ENCODE measurements at places on chromosomes 12 and 14.

GRCh38 chr12:80040075-80040738 is 59.1 kb upstream of the OTOGL start:
- no peak overlapping the region for H3K27ac ChIP-seq
- H3K4me1 ChIP-seq = no peaks in the 10 kb centered on the region
- no peaks in the 10 kb centered on the region for H3K27me3 ChIP-seq

DNA sequence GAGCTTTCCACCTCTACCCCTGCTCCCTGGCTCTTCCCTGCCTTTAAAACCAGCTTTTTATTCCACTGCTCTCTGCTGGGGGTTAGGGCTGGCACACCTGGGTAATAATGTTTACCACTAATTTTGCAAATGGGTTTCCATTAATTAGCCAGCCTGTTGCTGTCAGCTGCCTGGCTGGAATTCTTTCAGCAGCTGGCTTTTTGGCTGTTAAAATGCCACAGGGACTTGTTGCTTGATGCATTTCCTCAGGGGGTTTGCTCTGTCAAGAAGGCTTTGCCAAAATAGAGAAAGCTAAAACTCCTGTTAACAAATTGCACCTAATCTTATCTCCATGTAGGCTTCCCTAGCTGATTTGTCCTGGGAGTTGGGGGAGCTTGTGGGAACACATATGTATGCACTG is 51.8 kb upstream of the PSMC1 start:
- no peaks in the 10 kb centered on the region for H3K27me3 ChIP-seq
- no peak overlapping the region for H3K27ac ChIP-seq
- H3K4me3 ChIP-seq = no peak overlapping the region
- H3K36me3 ChIP-seq = no peaks in the 10 kb centered on the region
- DNase-seq = no peak

DNA sequence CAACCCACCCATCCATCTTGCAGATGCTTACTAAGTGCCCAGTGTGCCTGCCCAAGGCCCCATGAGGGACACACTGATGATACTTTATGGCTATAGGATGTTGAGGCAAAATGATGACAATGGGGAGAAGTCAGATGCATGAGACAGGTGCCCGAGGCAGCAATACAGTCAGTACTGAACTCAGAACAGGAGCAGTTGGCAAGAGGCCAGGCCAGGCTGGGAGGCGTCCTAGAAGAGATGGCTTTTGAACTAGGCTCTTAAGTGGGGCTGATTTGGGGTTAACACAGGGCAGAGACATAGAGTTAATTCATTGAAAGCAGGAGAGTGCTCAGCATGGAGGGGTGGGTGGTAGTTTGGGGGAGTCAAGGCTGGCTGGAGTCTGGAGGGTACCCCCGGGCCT is 15.6 kb downstream of the PLBD2 start:
- H3K27me3 ChIP-seq = no peaks in the 10 kb centered on the region
- DNase-seq = no peak
- no peaks in the 10 kb centered on the region for H3K4me1 ChIP-seq

- no peak for DNase-seq
- no peaks in the 10 kb centered on the region for H3K36me3 ChIP-seq
- H3K4me1 ChIP-seq = peaks cover 61% of the 10 kb centered on the region
- H3K27me3 ChIP-seq = no peaks in the 10 kb centered on the region
- H3K27ac ChIP-seq = no peak overlapping the region
Observed at GRCh38 chr14:91111443-91111842, 2.4 kb upstream of the DGLUCY start.

- no peak overlapping the region for H3K27ac ChIP-seq
- H3K4me3 ChIP-seq = no peak overlapping the region
- no peak for DNase-seq
- peaks cover 26% of the 10 kb centered on the region for H3K27me3 ChIP-seq
Observed at GRCh38 chr12:114679942-114680341, 4.0 kb downstream of the TBX3 start.

GRCh38 chr12:66739940-66740651 is 61.2 kb upstream of the GRIP1 start:
- H3K4me1 ChIP-seq = no peaks in the 10 kb centered on the region
- H3K27ac ChIP-seq = no peak overlapping the region
- no peak for DNase-seq
- no peaks in the 10 kb centered on the region for H3K36me3 ChIP-seq
- H3K4me3 ChIP-seq = no peak overlapping the region

- DNase-seq = no peak
- H3K36me3 ChIP-seq = no peaks in the 10 kb centered on the region
- H3K4me1 ChIP-seq = no peaks in the 10 kb centered on the region
- H3K4me3 ChIP-seq = no peak overlapping the region
- no peak overlapping the region for H3K27ac ChIP-seq
Observed at GRCh38 chr12:115338566-115339294, 654.8 kb upstream of the TBX3 start.

DNA sequence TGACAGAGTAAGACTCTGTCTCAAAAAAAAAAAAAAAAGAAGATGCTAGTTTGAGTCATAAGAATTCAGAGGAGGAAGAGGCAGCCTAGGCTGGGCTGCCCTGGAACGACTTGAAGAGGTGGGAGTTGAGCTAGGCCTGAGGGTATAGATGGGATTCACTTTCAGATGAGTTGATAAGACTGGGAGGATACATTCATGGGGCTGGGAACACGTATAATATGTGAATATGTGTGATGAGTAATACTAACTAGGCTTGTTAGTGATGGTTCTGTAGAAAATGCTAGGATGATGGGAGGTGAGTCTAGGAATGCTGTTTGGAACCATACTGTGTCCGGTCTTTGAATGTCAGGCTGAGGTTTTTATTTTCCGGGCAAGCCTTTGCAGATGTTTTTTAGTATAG is 9.0 kb downstream of the PLEKHA5 start:
- H3K27ac ChIP-seq = no peak overlapping the region
- H3K36me3 ChIP-seq = no peaks in the 10 kb centered on the region
- no peaks in the 10 kb centered on the region for H3K27me3 ChIP-seq
- no peak overlapping the region for H3K4me3 ChIP-seq

- peaks cover 81% of the 10 kb centered on the region for H3K4me1 ChIP-seq
- H3K27ac ChIP-seq = peak overlapping the region; percentile 47
- DNase-seq = no peak
- peak overlapping the region; percentile 2 for H3K4me3 ChIP-seq
Observed at GRCh38 chr12:120538281-120539156, 4.4 kb downstream of the RNF10 start.

- H3K36me3 ChIP-seq = no peaks in the 10 kb centered on the region
- H3K4me1 ChIP-seq = peaks cover 17% of the 10 kb centered on the region
- H3K27me3 ChIP-seq = no peaks in the 10 kb centered on the region
- no peak for DNase-seq
Observed at GRCh38 chr14:67240168-67240932, 885 bp upstream of the PALS1 start.

DNA sequence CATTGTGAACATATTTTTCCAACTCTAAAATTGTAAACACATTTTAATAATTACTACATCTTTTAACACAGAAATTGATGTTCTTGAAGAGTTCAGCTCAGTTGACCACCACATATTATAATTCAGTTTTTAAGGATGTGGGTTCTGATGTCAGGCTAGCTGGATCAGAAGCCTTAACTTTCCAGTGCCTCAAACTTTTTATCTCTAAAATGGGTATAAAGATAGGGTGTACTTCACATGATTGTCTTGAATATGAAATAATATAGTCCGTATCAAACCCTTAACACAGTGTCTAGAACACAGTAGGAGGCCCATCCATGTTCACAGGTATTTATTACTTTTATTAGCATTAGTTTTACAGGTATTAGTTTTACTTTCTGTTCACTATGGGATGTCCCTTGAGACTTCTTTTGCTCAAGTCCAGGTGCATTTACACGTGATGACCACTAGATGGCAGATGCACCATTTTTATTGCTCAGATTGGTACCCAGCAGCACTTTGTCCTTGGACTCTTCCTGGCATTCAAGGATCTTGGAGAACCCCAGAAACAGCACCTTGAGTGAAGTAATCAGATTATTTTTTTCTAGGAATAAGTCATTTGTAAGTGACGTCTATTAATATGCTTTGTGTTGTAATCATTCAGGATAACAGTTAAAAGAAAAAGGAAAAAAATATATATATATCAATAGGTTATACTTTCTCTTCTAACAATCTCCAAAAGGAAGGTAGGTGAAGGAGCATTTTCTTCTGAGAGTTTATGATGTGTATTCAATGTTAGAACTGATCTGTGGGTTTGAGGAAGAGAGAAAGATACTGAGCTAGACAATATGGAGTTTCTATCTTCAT is 580.2 kb downstream of the ETNK1 start:
- H3K27me3 ChIP-seq = no peaks in the 10 kb centered on the region
- peak; percentile 33 for DNase-seq
- no peak overlapping the region for H3K4me3 ChIP-seq
- no peak overlapping the region for H3K27ac ChIP-seq

- no peaks in the 10 kb centered on the region for H3K27me3 ChIP-seq
- H3K4me1 ChIP-seq = no peaks in the 10 kb centered on the region
- H3K4me3 ChIP-seq = no peak overlapping the region
Observed at GRCh38 chr12:28144532-28144931, 45.7 kb upstream of the CCDC91 start.

DNA sequence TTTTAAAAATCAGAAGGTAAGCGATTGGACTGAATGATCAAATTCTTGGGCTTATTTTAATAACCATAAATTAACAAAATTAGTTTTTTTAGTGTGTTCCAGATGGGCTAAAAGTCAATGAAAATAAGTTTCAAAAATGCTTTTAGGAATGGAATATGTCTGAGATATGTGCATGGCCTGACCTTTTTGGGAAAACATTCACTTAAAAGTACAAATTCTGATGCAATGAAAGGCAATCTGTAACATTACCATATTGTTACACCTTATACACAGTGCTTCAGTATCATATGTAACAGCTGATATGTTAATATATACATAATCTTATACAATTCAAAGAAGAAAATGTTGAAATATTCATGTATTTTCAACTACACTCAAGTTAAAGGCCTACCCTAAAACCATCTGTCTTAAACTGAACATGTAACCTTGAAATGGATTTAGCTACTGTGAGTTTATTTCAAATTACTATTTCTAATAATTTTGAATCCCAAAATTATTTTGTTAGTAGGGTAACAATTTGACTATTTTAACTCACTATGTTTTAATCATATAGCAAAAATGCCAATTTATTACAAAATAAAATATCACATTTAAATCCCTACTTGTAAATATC is 84.8 kb downstream of the EEA1 start:
- no peaks in the 10 kb centered on the region for H3K27me3 ChIP-seq
- no peak overlapping the region for H3K4me3 ChIP-seq
- DNase-seq = no peak
- H3K36me3 ChIP-seq = no peaks in the 10 kb centered on the region
- no peak overlapping the region for H3K27ac ChIP-seq
- H3K4me1 ChIP-seq = no peaks in the 10 kb centered on the region

GRCh38 chr14:23610815-23611289 is 25.3 kb upstream of the DHRS2 start:
- H3K36me3 ChIP-seq = no peaks in the 10 kb centered on the region
- no peak overlapping the region for H3K4me3 ChIP-seq
- H3K27ac ChIP-seq = peak overlapping the region; percentile 20

- no peaks in the 10 kb centered on the region for H3K36me3 ChIP-seq
- H3K4me3 ChIP-seq = no peak within 1 kb of the TSS
- no peak within 1 kb of the TSS for H3K27ac ChIP-seq
- peaks cover 4% of the 10 kb centered on the region for H3K4me1 ChIP-seq
- H3K27me3 ChIP-seq = peaks cover 14% of the 10 kb centered on the region
Observed at GRCh38 chr14:71932229-71932981, at the start of gene RGS6. TSS of gene RGS6 (plus strand) at chr14:71932429.

GRCh38 chr12:14773685-14774073 is 29.6 kb downstream of the WBP11 start:
- H3K27me3 ChIP-seq = no peaks in the 10 kb centered on the region
- peak overlapping the region; percentile 80 for H3K4me3 ChIP-seq
- H3K4me1 ChIP-seq = peaks cover 43% of the 10 kb centered on the region
- H3K27ac ChIP-seq = peak overlapping the region; percentile 73
- no peaks in the 10 kb centered on the region for H3K36me3 ChIP-seq

DNA sequence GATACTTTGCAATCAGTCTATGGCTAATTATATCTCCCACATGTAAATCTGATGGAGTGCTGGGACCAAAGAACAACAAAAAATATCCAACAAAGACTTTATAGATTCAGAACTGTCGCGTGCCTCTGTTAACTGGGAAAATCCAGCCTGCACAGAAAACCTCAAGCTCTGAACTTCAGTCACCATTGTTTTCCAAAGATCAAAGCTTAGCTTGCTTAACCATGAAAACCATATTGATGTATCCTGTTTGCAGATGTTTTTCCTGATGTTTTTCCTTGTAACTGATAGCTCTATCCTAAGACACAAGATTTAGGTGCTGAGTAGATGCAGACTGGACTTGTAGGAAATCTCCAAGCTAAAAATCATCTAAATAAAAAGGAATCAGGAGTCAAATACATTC is 163.7 kb downstream of the GXYLT1 start:
- DNase-seq = no peak
- H3K27me3 ChIP-seq = no peaks in the 10 kb centered on the region
- no peak overlapping the region for H3K4me3 ChIP-seq
- no peaks in the 10 kb centered on the region for H3K4me1 ChIP-seq
- H3K27ac ChIP-seq = no peak overlapping the region
- no peaks in the 10 kb centered on the region for H3K36me3 ChIP-seq

DNA sequence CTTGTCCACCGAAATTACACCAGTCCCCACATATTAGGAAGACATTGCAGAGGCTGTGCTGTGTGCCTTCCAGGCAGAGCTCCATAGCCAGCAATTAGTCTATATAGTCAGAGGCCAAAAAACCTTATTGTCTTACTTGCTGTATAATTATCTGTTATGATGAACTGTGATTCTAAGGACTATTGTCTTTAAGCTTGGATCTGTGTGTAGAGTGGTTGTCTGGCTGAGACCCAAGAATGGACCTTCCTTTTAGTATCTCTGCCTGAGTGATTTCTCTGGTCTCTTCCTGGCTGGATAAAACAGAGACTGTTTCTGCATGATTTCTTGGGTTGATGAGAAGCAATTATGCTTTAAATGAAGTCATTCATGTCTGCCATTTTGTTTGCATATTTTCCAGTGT is 465.3 kb downstream of the PRKD1 start:
- no peak for DNase-seq
- H3K4me3 ChIP-seq = no peak overlapping the region
- H3K36me3 ChIP-seq = no peaks in the 10 kb centered on the region

DNA sequence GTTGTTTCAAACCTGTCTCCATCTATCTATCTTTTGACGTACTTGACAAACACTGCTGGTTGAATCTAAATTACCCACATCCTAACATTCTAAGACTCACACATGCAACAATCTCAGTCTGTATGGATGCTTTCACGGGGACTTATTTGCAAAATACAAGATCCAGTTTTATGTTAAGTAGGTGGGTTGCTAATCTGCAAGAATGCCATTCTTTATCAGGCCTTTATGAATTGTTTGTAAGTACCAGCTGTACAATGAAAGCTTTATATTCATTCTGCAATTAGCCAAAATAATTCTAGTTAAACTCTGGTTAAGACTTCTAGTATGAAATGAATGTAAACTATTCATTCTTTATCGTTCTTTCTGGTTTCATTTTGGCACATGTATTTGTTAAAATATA is 135.1 kb downstream of the NAV3 start:
- no peaks in the 10 kb centered on the region for H3K4me1 ChIP-seq
- H3K36me3 ChIP-seq = no peaks in the 10 kb centered on the region
- H3K4me3 ChIP-seq = no peak overlapping the region
- no peak overlapping the region for H3K27ac ChIP-seq
- no peak for DNase-seq

- H3K4me3 ChIP-seq = no peak within 1 kb of the TSS
- peaks cover 47% of the 10 kb centered on the region for H3K4me1 ChIP-seq
- peaks cover 72% of the 10 kb centered on the region for H3K27me3 ChIP-seq
- no peak for DNase-seq
- no peaks in the 10 kb centered on the region for H3K36me3 ChIP-seq
Observed at GRCh38 chr14:60648934-60649874, at the start of gene SIX1. TSS of gene SIX1 (minus strand) at chr14:60649477. CDS start at chr14:60649189, 288 bp downstream.

GRCh38 chr12:65414526-65414925 is 136.0 kb downstream of the MSRB3 start:
- H3K36me3 ChIP-seq = no peaks in the 10 kb centered on the region
- H3K27me3 ChIP-seq = no peaks in the 10 kb centered on the region
- no peak for DNase-seq
- no peaks in the 10 kb centered on the region for H3K4me1 ChIP-seq
- H3K27ac ChIP-seq = no peak overlapping the region
